ENCODE measurements at places on chromosomes 6 and 20. TPM values are rescaled to one million over a fixed set of nuclear protein-coding genes. Genes with fewer than 3 reads are reported as not detected.

- no peak for DNase-seq
Observed at GRCh38 chr20:5974531-5974930, 24.1 kb downstream of the MCM8 start.

- DNase-seq: no peak
Observed at GRCh38 chr20:9958693-9959092, 76.1 kb upstream of the ANKEF1 start.

The FOXP4 gene
- 56.3 TPM for total RNA-seq

GRCh38 chr6:76120302-76120701 is 47.8 kb upstream of the IMPG1 start:
- no peak for DNase-seq
